ENCODE measurements at places on chromosomes 2 and 18. TPM values are rescaled to one million over a fixed set of nuclear protein-coding genes. Genes with fewer than 3 reads are reported as not detected.

DNA sequence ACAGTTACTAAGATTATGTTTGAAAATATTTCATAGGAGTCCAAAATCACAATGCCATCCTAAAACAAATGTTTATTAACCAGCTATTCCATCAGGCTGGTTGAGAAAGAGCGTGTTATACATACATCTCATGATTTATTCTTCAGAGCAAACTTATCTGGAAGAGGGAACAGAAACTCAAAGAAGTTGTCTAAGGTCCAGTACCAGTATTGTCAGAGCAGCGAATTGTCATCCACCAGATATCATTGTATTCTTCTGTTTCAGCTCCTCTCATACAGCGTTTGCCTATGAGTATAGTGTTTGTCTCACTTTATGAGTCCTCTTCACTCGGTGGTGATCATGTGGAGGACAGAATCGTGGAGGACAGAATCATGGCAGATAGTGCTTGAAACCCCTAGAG lies 238.2 kb downstream of the OSR1 start:
- no peak for DNase-seq

DNA sequence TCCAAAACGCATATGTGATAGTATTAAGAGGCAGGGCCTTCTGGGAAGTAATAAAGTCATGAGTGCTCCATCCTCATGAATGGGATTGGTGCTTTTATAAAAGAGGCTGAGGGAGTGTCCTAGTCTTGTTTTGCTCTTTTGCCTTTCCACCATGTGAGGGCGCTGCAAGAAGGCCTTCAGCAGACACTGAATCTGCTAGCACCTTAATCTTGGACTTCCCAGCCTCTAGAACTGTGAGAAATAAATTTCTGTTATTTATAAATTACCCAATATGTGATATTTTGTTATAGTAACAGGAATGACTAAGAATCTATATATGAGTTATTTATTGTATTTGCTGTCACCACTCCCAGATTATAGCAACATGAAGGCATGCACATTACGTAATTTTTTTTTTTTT lies 63.5 kb downstream of the PLA2R1 start:
- no peak for DNase-seq

DNA sequence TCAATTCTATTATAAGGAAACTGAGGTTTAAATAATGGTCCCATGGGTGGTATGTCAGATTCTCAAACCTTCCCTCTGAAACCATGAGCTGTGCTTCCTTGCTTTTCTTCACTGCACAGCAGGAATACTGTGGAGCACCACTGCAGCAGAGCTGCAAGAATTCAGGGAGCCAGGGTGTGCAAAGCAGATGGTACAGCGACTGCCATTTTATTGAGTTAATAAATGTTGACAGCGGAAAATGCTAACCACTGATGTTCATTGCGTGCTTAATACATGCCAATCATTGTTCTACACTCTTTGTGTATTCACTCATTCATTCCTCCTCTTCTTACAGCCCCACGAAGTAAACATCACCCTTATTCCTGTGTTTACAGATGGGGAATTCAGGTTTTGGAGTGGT lies 152.2 kb upstream of the THSD7B start:
- DNase-seq, result no peak

GRCh38 chr18:35378574-35378896 lies 1.4 kb upstream of the ZNF396 start:
- no peak for DNase-seq

DNA sequence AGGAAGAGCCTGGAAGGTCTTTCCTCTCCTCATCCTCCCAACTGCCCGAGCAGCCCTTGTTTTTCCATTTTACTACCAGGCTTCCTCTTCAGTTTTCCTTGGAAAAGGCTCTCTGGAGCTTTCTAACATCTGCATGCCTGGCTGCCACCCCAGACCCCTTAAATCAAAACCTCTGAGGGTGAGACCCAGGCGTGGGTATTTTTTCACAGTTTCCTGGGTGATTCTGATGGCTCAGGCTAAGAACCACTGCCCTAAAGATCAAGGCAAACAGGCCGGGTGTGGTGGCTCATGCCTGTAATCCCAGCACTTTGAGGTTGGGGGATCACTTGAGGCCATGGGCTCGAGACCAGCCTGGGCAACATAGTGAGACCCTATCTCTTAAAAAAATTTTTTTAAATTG lies 35.4 kb downstream of the EMILIN2 start:
- no peak for DNase-seq

The MTX2 gene
- 10.9 TPM for total RNA-seq

- DNase-seq, result no peak
Measured at GRCh38 chr2:54965425-54965824, 84.8 kb downstream of the RTN4 start.

The OR6B2 gene
- total RNA-seq, result not detected

- DNase-seq, result no peak
Measured at GRCh38 chr18:63339920-63340484, 20.4 kb upstream of the BCL2 start.

DNA sequence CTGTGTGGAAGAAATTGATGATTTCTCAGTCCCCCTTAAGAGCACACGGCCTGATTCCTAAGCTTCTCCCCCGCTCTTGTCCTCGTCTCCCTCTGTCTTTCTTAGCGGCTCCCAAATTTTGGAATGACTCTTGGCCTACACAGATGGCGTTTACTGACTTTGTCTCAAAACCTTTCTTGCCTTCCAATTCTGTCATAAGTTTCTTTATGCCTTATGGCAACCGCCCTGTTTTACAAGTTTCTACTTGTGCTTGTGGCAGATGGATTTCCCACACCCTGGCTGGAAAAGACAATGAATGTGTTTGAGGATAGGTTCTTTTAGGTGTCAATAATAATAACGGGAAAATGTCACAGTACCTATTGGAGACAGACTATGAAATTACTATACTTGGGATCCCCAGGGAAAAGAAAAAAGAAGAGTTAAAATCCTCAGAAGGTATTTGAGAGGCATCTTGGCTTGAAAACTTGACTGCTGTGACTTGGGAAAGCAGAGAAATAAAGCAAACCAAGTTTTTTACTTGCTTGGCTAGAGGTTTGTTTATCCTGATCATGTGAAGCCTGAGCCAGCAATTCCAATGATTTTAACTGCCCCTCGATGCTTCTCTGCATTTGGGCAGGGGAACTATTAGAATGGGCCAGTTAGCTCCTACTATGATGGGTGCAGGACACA lies 276.4 kb downstream of the HRH4 start:
- DNase-seq, result no peak

The REEP1 gene
- total RNA-seq, result 1.1 TPM

GRCh38 chr2:196278491-196278911 lies 107.1 kb upstream of the STK17B start:
- DNase-seq, result no peak

DNA sequence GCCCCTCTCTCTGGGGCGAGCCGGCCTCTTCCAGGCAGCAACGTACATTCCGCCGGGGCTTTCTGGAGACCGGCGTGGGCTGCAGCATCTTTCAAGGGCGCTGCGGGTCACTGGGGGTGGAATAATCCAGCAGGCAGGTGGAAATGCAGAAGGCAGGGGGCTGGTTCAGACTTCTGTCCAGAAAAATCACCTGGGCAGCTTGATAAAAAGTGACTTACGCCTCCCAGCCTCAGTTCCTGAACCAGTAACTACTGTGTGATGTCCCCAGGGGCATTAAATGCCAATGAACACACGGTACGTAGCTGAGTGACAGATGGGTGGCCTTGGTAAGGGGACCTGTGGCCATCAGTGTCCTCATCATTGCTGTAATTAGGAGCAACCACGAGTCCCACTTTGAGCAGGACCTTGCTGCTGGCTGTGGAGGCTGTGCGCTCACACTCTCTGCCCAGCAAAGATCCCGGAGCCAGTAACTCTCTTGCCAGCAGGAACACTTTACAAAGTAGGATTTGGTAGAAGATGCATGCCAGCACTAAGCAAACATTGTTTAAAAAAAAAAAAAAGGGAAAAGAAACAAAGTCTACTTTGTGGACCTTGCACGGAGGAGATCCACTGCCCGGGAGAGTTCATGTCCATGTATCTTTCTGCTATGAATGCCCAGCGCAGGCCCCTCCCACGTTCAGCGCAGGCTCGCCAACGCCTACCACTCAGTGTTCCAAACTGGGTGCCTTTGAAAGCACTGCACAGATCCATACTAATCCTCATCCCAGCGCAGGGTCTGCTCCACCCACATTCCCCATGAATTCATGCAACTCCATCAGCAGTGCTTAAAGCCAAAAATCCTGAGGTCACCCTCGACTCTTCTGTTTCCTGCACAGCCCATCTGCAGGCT lies 177.3 kb downstream of the HDAC4 start:
- DNase-seq, result peak; percentile 91

DNA sequence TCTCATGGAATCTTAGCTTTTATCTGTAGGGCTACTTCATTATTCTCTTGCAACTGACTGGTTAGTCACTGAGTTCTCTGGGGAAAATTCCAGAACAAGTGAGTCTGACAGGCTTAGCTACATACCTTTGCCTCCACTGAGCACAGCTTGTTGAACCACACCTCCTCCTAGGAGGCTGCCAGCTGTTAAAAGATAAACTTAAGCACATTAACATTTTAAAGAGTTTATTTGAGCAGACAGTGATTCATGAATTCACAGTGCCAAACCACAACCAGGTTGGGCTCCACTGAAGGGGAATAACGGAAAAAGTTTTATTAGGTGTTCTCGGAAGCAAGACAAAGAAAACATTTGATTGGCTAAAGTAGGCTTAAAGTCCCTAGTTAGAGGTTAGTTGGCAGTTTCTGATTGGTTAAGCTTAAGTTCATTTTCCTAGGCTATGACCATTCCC lies 12.5 kb upstream of the SLC38A11 start:
- no peak for DNase-seq

DNA sequence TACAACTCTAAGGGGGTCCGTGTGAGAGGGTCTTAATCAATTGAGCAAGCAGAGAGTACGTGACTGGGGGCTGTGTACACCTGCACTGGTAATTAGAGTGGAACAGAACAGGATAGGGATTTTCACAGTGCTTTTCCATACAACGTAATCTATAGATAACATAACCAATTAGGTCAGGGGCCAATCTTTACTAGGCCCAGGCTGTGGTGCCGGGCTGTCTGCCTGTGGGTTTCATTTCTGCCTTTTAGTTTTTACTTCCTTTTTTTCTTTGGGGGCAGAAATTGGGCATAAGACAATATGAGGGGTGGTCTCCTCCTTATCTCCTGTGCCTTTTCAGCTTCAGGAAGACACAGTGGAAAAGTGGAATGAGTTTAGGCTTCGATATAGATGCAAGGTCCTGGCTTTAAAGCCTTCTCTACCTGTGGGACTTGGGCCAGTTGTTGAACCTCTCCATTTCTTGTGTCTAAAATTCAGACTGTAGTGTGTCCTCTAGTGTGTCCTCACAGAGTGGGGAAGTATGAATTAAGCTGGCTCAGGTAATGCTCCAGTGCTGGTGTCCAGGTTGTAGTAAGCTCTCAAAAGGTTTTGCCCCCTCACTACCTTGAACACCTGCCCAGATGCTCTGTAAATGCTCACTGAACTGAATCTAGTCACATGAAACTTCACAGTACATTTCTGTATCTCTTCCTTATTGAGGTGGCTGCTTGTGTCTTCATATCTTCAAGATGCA lies 422.8 kb downstream of the SETBP1 start:
- no peak for DNase-seq

DNA sequence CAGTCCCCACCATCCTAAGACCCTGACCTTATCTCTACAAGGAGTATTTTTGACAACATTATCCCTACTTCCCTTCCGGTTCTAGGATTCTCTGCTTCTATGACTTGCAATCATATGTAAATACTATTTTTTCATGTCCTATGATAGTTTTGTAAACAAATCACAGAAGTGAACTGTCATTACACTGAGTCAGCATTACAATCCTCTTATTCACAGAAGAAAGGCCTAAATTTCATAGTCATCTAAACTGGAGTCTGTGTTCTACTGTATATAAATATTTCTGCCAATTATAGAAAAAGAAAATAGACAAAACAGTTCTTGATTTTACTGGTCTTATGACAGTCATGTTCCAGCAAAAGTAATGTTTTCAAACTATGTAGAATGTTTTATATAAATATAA lies 265.1 kb downstream of the NCKAP5 start:
- no peak for DNase-seq

GRCh38 chr2:237431837-237432236 lies 17.9 kb upstream of the COL6A3 start:
- no peak for DNase-seq

The PAX8 gene
- total RNA-seq, result 0.98 TPM

DNA sequence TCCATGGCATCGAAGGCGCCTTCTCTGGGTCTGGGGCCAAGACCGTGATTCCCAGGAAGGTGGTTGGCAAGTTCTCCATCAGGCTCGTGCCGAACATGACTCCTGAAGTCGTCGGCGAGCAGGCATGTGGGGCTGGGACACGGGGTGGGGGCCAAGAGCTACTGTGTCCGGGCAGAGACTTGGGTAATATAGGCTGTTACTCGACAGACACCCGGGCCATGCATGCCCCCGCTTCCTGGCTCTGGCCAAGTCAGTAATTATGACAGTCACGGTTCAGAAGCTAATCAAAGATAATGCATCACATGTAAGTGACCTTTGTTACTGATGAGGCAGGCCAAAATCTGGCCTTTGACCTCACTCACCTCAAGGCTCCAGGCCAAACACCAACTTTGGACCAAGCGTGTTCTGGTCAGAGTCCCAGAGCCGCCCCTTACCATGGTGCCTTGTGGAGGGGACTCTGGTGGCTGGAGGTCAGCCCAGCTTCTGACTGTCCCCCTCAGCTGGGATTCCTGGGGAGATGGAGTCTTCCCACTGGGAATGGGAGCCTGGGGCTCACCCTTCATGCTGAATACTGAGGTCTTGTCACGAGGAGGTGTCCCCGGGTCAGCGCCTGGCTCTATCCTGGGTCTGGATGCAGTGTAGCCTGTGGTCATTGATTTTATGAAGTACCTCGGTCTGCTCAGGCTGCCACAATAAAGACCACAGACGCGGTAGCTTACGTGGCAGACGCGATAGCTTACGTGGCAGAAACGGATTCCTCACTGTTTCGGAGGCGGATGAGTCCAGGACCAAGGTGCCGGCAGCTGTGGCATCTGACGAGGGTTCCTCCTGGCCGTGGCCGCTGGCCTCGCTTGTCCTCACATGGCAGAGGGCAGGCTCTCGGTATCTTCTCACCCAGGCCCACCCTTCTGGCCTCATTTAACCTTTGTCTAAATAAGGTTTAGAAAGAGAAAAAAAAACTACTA lies 17.7 kb upstream of the CNDP1 start:
- DNase-seq, result peak; percentile 74

The PTCD3 gene
- 55.1 TPM for total RNA-seq

DNA sequence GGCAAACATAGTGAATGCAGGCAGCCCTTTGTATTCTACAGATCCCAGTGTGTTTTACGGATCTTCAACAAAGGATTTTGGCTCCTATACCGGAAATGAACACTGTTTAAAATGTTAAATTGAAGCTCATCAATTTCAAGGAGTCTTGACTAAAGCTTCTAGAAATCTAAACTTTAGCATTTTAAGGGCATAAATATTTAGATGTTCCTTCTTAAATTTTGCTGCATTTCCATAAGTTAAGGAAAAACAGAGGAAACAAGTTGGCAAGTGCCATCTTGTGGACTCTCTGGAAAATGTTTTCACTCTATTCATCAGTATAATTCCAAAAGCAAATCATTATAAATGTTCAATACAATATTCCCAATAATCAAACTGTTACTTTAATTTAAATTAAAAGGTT lies 19.6 kb downstream of the CHN1 start:
- DNase-seq, result no peak

GRCh38 chr2:120930236-120930635 lies 194.6 kb downstream of the GLI2 start:
- no peak for DNase-seq

All from right lobe of liver (tissue), 6 donors.